Urinary bladder (tissue), 4 donors: ENCODE measurements at places on chromosomes 5 and 9.
A peak's percentile ranks its signal among the peaks of the same experiment; 100 is the strongest.

GRCh38 chr5:173691931-173692330, 75.5 kb upstream of the BOD1 start:
- DNase-seq: no peak

DNA sequence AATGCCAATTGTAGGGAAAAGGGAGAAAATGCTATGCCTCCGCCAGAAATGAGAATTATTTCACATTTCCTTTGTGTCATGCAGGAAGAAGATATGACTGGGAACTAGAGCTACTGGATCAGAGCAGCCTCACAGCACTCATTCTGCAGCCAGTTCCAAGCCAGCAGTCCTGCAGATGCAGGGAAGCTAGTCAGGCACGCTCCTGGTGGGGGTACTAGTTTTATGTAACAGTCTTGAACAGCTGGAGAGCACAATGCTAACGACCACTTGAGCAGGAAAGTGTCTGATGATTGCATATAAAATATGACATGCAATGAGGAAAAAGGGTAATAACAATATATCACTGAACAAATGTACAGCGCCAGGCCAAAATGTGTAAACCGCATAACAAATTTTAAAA, 21.7 kb downstream of the CDH10 start:
- no peak for DNase-seq

- DNase-seq: no peak
Observed at GRCh38 chr5:100043475-100043874, 491.7 kb upstream of the FAM174A start.

DNA sequence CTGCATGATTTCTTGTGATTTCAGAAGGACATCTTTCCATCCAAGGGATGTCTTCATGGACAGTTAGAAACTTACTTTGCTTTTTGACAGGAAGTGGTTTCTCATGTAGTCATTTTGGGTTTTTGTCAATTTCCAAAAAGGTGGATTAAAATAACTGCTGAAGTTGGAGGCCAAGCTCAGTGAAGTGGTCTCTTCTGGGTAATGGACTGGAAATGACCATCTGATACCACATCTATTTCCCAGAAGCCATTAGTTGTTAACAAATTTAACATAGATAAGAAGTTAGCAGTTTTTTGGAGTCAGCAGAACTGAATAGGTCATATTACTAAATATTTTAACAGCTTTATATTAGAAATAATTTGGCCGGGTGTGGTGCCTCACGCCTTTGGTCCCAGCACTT, 86.2 kb upstream of the MYO10 start:
- DNase-seq: no peak

DNA sequence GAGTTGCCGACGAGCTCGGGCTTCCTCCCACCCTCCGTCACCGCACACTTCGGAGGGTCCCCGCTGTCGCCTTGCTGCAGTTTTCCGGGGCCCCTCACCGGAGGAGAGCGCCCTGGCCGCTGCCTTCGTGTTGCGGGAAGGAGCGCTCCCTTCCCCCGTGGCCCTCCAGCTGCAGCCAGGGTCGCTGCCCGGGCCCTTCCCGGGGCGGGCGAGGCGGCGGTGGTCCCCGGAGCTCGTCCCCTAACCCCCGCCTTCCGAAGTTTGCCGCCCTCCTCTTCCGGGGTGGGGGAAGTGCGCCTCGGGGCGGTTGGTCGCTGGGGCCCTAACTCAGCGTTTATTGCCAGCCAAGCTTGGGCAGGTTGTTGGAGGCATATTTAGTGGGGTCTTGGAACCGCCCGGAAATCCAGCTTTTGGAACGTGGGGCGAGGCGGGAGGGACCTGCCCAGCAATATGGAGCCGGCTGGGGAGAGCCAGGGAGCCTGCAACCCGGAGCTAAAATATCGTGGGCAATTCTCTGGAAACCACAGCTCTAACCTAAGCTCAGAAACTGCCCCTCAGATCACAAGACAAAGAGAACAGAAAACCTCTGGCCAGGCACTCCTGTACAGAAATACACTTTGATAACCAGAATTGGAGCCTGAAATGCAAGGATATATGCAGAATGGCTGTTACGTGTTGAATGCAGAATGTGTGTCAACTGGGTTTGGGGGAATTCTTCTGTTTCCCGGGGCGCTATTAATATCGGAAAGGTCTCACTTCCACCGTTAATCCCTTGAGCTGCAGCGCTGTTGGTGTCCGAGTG, 890 bp downstream of the PIK3R1 start:
- DNase-seq: no peak

- no peak for DNase-seq
Observed at GRCh38 chr5:50886657-50887345, 220.4 kb downstream of the PARP8 start.

DNA sequence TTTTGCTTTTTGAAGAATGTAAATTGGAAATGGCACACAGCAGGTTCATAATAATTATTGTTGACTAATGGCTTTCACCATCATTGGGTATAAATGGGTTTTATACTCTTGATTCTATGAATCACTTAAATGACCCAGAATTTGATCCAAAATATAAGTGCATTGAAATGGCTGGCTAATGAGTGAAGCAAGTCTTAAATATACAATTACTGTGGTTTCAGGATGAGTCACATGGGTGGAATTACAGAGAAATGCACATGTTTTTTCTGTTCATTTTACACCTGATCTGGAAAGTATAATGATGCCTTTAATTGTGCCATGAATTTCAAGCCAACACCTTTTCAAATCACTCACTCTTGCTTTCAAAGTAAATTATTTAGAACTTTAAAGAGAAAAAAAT, 380.8 kb upstream of the CD180 start:
- no peak for DNase-seq

DNA sequence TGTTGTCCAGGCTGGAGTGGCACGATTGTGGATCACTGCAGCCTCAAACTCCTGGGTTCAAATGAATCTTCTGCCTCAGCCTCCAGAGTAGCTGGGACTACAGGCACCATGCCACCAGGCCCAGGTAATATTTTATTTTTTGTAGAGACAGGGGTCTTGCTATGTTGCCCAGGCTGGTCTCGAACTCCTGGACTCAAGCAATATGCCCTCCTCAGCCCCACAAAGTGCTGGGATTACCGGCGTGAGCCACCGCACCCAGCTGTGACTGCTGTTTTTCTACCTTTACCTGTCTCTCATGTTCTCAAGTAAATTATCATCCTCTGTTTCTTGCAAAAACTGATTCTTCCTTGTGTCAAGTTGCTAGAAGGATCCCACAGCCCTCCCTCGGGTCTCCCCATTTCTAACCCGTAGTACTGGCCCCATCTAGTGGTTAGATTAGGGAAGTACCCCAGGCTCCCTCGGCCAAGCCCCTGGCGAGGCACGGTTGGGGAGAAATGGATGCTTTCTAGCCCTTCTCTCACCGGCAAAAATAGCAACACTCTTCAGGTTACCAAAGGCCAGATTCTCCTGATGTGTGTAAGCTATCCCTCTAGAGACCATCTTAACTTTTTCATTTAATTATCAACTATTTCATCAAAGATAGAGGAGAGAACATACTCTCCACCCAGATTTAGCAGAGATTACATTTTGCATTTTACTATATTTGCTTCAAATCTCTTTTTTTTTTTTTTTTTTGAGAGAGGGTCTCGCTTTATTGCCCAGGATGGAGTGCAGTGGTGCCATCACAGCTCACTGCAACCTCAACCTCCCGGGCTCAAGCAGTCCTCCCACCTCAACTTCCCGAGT, 19.2 kb upstream of the TOR1B start:
- peak; percentile 55 for DNase-seq

- DNase-seq: no peak
Observed at GRCh38 chr5:43780586-43780985, 177.6 kb downstream of the NNT start.
